Stimulated activated CD4-positive, alpha-beta T cell treated with anti-CD3 and anti-CD28 coated beads, Interleukin-1b, Interleukin-23, amount 100 ng/mL, for 48 hours (primary cell): ENCODE measurements at places on chromosomes 6 and 20.
A peak's percentile ranks its signal among the peaks of the same experiment; 100 is the strongest.

DNA sequence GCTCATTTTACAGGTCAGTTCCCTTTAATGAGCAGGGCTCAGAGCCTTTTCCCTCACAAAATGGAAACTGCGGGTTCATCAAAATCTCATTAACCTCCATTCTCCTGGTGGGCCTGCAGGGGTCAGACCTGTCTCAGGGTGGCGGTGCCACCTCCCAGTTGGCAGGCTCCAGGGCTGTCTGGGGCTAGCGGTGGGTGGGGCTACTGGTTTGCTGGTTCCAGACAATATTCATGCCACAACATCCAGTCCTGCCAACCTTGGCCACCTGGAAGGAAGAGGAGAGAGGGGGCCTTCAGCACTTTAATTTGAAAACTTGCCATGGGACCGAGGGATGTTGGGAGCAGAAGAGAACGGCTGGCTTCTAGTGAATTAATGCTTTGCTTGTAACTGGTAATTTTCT lies 41.9 kb upstream of the CTNNBL1 start:
- DNase-seq = peak; percentile 33

DNA sequence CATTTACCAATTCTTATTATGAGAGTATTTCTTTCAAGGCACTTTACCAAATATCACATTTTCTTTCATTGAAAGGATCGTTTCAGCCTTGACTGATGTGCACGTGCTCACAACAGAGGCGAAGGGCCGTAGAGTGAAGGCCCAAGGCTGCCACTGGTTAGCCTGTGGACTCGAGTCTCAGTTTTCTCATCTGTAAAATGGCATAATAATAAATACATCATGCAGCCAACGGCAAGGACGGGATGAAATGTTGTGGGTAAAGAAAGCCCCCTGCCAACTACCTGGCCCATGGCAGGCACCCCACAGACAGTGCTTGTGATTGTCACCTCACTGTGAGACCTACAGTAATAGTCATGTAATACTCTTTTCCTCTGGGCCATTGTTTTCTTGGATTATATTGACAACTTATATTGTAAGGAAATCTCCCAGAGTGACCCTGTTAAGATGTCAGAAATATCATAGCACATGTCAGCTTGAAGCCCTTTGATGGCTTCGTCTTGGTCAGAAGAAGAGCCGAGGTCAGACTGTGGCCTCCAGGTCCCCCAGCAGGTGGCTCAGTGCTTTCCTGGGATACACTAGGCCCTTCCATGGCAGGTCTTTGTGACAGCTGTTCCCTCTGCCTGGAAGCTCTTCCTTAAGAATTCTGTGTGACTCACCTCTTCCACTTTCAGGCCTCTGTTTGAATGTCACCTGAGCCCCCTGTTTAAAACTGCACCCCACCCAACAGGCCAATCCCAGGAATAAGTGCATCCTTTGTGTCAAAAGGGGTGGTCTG lies 36.3 kb downstream of the FAM50B start:
- no peak for DNase-seq

GRCh38 chr6:144460327-144461095 lies 175.4 kb downstream of the UTRN start:
- DNase-seq = no peak

DNA sequence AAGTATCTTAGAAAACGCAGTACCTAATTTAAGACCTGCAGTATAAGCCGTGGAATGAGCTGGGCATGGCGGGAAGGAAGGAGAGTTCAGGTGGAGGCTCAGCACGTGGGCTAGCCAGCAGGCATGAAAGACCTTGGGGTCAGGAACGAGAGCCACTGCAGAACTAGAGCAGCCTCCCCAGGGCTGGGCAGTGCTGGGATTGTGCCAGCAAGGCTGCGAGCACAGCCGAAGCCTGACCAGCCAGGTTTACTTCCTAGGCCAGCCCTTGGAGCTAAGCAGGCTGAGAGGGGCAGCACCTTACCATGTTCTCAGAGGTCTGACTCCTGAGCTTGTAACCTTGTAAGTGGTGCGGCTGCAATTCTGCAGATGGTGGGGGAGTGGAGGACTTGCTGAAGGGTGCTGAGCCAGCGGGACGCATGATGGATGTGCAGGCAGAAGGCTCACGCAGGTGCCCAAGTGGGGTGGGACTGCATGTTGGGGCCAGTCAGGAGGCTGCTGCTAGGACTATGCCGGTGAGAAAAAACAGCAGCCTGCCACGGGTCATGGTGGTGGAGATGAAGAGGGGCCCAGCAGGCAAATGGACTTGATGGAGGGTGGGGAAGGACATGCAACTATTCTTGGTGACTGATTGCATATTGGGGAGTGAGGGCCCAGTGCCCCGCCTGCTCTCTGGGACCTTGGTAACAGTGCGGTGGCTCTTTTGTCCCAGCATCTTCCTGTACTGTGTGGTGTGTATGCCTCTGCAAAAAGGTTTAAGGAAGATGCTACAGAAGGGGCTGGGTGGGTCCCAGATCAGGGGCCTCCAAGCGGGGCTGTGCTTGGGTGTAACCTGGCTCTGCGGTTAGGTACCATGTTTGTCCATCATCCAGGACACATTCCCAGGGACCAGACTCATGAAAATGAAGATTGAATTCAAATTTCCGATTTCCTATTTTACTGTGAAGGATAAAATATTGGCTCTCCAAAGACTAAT lies 37.6 kb upstream of the IRF4 start:
- DNase-seq = no peak

DNA sequence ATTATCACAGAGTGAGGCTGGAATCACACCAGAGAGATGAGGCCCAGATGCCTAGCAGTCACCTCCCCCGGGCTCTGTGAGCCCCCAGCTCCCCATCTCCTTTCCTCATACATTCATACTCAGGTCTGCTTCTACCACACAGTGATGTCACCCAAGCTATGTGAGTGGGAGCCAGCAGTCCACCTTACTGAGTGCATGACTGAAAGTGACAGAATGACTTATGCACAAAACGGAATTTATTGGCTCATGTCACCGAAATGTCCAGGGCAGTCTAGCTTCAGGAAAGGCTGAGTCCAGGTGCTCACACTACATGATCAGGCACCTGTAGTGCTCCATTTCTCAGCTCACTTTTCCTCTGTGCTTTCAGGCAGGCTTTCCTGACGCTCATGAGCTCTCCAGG lies 36.7 kb upstream of the CCN6 start:
- DNase-seq = peak; percentile 77

GRCh38 chr20:62464990-62465389 lies 10.8 kb downstream of the GATA5 start:
- no peak for DNase-seq

GRCh38 chr6:118288355-118289124 lies 259.6 kb upstream of the PLN start:
- no peak for DNase-seq

GRCh38 chr20:45061244-45061643 lies 39.7 kb downstream of the KCNS1 start:
- no peak for DNase-seq

DNA sequence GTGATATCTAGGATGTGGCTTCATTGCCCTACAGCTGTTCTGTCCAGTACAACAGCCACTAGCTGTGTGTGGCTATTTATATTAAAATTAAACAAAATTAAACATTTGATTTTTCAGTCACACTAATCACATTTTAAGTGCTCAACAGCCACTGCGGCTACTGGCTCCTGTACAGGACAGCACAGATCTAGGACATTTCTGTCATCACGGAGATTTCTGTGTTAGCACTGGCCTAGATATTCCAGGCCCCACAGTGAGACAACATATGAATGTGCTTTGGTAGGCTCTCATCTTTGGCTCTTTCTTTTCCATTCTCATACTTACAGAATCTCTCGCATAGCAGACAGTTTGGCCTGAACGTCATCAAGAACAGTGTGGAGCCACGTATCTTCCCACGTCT lies 48.4 kb upstream of the ZBTB24 start:
- DNase-seq = no peak

- peak; percentile 47 for DNase-seq
Measured at GRCh38 chr6:149234051-149234962, 83.2 kb upstream of the TAB2 start.

DNA sequence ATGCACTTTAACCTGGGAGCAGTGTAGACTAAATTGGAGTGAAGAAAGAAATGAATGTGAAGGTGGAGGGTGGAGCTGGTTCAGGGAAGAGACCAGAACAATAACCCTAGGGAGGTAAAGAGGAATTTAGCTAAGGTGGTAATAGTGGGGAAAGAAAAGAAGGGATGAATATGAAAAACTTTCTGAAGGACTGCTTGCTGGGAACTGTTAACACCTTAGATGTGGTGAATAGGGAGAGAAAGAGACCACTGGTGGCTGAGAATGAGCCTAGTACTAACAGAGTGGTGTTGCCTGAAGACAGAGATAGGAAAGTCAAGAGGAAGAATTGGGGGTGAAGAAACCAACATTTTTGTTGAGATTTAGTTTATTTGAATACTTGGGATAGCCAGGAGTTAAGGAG lies 78.4 kb upstream of the HS3ST5 start:
- no peak for DNase-seq

- no peak for DNase-seq
Measured at GRCh38 chr6:51472745-51473487, 614.5 kb downstream of the PKHD1 start.

GRCh38 chr6:35494161-35494563 lies 2.7 kb downstream of the TEAD3 start:
- no peak for DNase-seq

DNA sequence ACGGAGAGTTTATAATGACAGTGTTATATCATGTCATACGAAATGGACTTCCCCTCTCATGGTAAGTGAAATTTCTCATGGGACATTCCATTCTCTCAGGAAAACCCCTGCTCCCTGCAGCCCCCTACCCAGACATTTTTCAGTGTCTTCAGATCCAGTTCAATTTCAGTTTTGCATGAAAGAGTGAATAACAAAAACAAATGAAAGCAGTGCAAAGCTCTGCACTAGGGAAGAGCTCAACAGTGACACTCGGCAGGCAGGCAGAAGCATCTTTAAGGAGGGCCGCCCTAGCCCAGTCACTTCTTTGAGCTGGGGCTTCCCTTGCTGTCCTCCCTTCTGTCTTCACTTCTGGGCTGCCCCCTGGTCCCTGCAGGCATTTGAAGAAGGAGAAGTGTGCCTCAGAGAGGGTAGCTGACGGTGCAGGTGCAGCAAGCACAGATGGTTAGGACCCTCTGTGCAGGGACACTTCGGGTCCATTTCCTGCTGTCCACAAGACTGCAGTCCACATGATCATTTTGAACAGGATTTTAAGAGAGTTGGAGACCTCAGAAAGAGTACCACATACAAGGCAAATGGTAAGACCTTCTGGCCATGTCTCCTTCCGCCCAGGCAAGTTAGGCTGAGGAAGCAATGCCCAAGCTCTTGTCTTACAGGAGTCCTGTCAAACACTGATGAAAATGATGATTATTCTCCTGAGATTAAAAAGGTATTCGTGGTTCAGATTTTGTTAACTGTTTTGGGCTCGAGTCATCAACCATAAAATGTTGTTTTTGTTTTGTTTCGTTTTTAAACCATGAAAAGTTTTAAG lies 5.4 kb upstream of the DUSP22 start:
- DNase-seq = no peak

DNA sequence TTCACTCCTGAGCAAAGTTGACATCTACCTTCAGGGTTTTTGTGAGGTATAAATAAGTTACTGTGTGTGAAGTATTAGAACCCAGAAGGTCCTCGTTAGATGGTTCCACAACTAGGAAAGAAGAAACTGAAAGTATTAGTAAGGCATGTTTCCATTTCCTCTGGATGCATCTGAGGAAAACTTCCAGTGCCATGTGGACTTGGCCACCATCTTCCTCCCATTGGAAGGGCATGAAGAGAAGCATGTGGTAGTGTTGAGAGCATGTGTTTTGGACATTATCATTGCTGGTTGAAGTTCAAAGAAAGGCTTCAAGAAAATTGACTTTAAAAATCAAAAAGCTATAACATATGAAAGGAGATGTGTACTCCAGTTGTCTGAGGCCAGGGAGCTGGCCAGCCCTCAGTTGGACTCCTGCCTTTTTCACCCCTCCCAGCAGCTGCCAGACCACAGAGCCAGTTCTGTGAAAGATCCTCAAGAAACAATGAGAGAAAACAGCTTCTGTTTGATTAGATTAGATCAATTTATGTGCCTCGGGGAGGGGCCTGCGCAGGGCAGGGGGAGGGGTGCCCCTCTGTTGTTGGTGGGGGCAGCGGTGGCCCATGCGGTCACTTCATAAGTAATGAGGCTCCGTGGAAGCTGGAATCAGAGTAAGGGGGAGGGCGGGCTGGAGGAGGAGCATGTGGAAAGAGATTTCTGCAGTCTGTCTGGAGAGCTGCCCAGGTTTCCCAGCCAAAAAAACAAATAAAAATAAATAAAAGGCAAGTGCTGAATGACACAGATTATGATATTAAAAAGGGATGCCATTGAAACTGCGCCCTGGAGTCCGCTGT lies 154.0 kb downstream of the JARID2 start:
- DNase-seq = no peak

DNA sequence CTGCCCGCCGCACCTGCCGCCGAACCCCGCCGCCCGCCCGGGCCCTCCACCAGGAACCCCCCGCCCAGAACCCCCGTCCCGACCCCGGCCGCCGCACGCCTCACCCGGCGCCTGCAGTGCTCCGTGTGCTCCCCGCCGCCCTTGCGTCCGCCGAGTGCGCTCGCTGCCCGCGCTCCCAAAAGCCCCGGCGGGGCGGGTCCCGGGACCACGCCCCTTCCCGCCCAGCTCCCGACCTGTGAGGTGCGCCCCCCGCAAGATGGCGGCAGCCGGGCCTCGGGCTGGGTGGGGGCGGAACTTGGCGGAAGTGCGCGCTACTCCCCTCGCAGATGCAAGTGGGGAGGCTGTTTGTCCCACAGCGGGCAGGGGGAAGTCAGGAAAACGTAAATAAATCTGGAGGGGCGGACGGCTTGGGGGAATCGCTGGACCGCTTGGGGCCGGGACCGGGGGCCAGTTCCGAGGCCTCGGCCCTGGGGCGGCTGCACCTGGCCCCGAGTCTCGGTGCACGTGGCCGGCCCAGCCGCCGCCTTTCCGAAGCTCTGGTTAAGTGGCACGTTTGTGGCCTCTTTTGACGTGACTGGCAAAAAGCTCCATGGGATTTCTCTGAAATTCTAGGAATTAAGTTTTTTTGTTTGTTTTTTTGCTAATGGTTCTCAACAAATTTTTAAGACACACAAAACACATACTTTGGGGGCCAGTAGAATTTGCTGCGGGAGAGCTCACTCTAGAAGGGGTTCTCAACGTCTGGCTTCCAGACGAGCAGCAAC lies at the start of gene EZR:
Gene EZR, minus strand, starts transcription at position 156 of the 764 bp plus-strand sequence. CDS start 1,275 bp downstream, outside the sequence.
- DNase-seq = peak; percentile 83

GRCh38 chr6:160996131-160996601 lies 4.6 kb downstream of the MAP3K4 start:
- no peak for DNase-seq

- DNase-seq = no peak
Measured at GRCh38 chr6:63923139-63923739, 287.6 kb downstream of the PHF3 start.
